ENCODE measurements at places on chromosomes 12 and 14. TPM values are rescaled to one million over a fixed set of nuclear protein-coding genes. Genes with fewer than 3 reads are reported as not detected.

The RNASE3 gene
- total RNA-seq: not detected

The TMEM233 gene
- 0.46 TPM for total RNA-seq

The AQP6 gene
- total RNA-seq: 0.46 TPM

The APOF gene
- total RNA-seq: not detected

The ANO4 gene
- 27.2 TPM for total RNA-seq

The COA8 gene
- 48.2 TPM for total RNA-seq

The KRT6A gene
- total RNA-seq: not detected

The CATSPERB gene
- total RNA-seq: 3.5 TPM

The RAD51AP1 gene
- 7.8 TPM for total RNA-seq

The MFAP5 gene
- total RNA-seq: not detected

The METTL25 gene
- 26.5 TPM for total RNA-seq

The DNM1L gene
- 198 TPM for total RNA-seq

The HOXC12 gene
- not detected for total RNA-seq

The TAS2R20 gene
- total RNA-seq: 10.4 TPM
